Hypothalamus (tissue), 51 donors: ENCODE measurements at places on chromosomes 5 and 9.

GRCh38 chr9:131385296-131385695, 8.6 kb upstream of the PRRC2B start:
- DNase-seq = no peak

- DNase-seq = peak; percentile 62
These were observed 750 bp upstream of the NPR2 start for GRCh38 chr9:35790385-35791296.

GRCh38 chr5:150454492-150455229, 5.1 kb upstream of the RPS14 start:
- DNase-seq = no peak

GRCh38 chr5:109880907-109881685, 191.4 kb downstream of the MAN2A1 start:
- DNase-seq = no peak

- no peak for DNase-seq
These were observed 341.9 kb downstream of the TMEM167A start for GRCh38 chr5:82735160-82735789.
